ENCODE measurements at places on chromosomes 1 and 21. TPM values are rescaled to one million over a fixed set of nuclear protein-coding genes. Genes with fewer than 3 reads are reported as not detected.

Gene CD1E
- not detected for total RNA-seq

Gene CCDC30
- total RNA-seq, result 1.3 TPM

Gene SLC2A5
- total RNA-seq, result 0.83 TPM

Gene COP1
- total RNA-seq, result 43.1 TPM

Gene NCF2
- total RNA-seq, result 2.6 TPM

Gene C1QB
- not detected for total RNA-seq

Gene COL9A2
- total RNA-seq, result 2.1 TPM

Gene RPE65
- total RNA-seq, result not detected

- no peak overlapping the region for H3K27ac ChIP-seq
- H3K36me3 ChIP-seq, result no peaks in the 10 kb centered on the region
- DNase-seq, result no peak
- no peaks in the 10 kb centered on the region for H3K27me3 ChIP-seq
- H3K4me3 ChIP-seq, result no peak overlapping the region
Measured at GRCh38 chr1:185271921-185272320, 45.1 kb downstream of the IVNS1ABP start.

- DNase-seq, result no peak
- H3K27ac ChIP-seq, result no peak overlapping the region
- H3K27me3 ChIP-seq, result no peaks in the 10 kb centered on the region
- no peaks in the 10 kb centered on the region for H3K4me1 ChIP-seq
Measured at GRCh38 chr1:91217911-91218310, 186.7 kb downstream of the HFM1 start.

- peaks cover 4% of the 10 kb centered on the region for H3K4me1 ChIP-seq
- H3K27ac ChIP-seq, result peak overlapping the region; percentile 63
- no peaks in the 10 kb centered on the region for H3K27me3 ChIP-seq
- H3K36me3 ChIP-seq, result no peaks in the 10 kb centered on the region
- H3K4me3 ChIP-seq, result peak overlapping the region; percentile 74
- DNase-seq, result peak; percentile 68
Measured at GRCh38 chr1:236063919-236064673, 794 bp downstream of the NID1 start.

DNA sequence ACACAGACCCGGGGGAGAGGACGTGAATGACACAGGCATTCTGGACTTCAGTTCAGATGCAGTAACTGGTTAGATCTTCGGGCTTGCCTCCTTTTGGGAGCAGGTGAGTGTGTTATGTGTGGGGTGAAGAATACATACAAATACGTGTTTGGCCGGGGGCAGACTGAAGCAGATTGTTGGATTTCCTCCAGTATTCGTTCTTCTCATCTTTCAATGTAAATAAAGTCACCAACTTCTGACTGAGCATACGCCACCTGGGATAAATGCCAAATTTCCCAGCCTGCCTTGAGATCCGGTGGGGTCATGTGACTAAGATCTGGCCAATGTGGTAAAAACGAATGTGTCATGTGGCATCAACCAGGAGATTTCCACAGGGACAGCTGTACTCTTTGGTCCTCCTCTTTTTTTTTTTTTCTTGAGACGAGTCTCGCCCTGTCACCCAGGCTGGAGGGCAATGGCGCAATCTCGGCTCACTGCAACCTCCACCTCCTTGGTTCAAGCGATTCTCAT lies 189.8 kb downstream of the RGS7 start:
- H3K4me1 ChIP-seq, result no peaks in the 10 kb centered on the region
- no peaks in the 10 kb centered on the region for H3K27me3 ChIP-seq
- H3K4me3 ChIP-seq, result no peak overlapping the region
- no peaks in the 10 kb centered on the region for H3K36me3 ChIP-seq
- no peak overlapping the region for H3K27ac ChIP-seq
- DNase-seq, result no peak

DNA sequence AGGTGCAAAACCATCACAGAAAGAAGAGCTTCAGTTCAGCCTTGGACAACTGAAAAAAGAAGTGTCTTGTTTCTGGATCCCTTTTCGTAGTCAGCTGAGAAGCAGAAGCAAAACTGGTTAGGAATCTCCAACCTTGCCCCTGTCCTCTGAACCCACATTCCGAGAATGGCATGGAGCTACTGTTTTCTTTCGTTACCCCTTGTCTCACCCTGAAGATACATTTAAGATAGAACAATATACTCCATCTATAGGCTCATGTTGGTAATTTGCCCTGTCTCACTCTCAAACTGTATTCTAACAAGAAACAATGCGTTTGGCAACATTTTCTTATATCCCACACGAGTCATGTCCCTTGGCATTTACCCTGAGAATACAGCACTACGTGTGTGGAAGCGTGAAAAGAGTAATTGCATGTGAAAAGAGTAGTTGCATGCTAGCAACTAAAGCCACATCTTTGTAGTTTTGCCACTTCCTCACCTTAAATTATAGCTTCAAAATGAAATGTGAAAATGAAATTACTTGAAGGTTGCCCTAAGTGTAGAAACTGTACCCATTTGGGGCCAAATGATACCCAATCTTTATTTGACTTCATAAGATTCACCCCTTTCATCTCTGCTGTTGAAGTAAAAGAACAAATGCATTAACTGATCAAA lies 5.3 kb downstream of the SLAMF7 start:
- H3K4me1 ChIP-seq, result no peaks in the 10 kb centered on the region
- no peaks in the 10 kb centered on the region for H3K27me3 ChIP-seq
- DNase-seq, result no peak
- no peak overlapping the region for H3K27ac ChIP-seq
- no peak overlapping the region for H3K4me3 ChIP-seq

- H3K27me3 ChIP-seq, result no peaks in the 10 kb centered on the region
- no peak overlapping the region for H3K27ac ChIP-seq
- peak; percentile 48 for DNase-seq
- no peaks in the 10 kb centered on the region for H3K36me3 ChIP-seq
- no peak overlapping the region for H3K4me3 ChIP-seq
- H3K4me1 ChIP-seq, result peaks cover 6% of the 10 kb centered on the region
Measured at GRCh38 chr1:246317332-246318035, 189.6 kb downstream of the SMYD3 start.

DNA sequence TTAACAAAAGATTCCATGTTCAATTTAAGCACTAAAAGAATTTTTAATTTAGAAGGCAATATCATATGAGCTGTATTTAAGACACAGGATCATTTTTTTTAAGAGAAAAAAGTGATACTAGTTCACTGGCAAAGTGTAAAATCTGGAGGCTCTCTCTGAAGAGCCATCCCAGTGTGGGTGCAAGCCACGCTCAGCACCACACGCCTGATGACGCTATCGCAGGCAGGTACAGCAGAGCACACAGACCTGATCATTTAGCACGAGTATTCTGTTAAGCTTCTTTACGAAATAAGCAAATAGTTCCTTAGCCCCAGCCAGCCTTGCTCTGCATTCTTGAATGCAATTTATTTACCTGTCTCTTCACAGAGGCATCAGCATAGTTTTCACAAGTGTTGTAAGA lies 198.6 kb downstream of the SIPA1L2 start:
- DNase-seq, result no peak
- H3K4me1 ChIP-seq, result no peaks in the 10 kb centered on the region
- H3K27me3 ChIP-seq, result no peaks in the 10 kb centered on the region

- H3K4me3 ChIP-seq, result no peak overlapping the region
- no peak overlapping the region for H3K27ac ChIP-seq
- peak; percentile 83 for DNase-seq
- H3K36me3 ChIP-seq, result no peaks in the 10 kb centered on the region
Measured at GRCh38 chr1:202599669-202600431, 110.4 kb downstream of the SYT2 start.

- no peak overlapping the region for H3K4me3 ChIP-seq
- no peak for DNase-seq
- H3K4me1 ChIP-seq, result no peaks in the 10 kb centered on the region
- no peak overlapping the region for H3K27ac ChIP-seq
- no peaks in the 10 kb centered on the region for H3K36me3 ChIP-seq
Measured at GRCh38 chr21:31838586-31839355, 34.0 kb upstream of the HUNK start.

- H3K4me1 ChIP-seq, result peaks cover 2% of the 10 kb centered on the region
- no peaks in the 10 kb centered on the region for H3K27me3 ChIP-seq
- H3K4me3 ChIP-seq, result no peak overlapping the region
- no peaks in the 10 kb centered on the region for H3K36me3 ChIP-seq
- no peak for DNase-seq
Measured at GRCh38 chr21:38851101-38851500, 45.4 kb downstream of the ETS2 start.

- H3K4me3 ChIP-seq, result no peak overlapping the region
- H3K27me3 ChIP-seq, result peaks cover 6% of the 10 kb centered on the region
- no peak for DNase-seq
Measured at GRCh38 chr1:167669209-167670124, 39.4 kb downstream of the RCSD1 start.

- H3K4me3 ChIP-seq, result no peak overlapping the region
- peaks cover 3% of the 10 kb centered on the region for H3K4me1 ChIP-seq
- peaks cover 20% of the 10 kb centered on the region for H3K27me3 ChIP-seq
- no peak for DNase-seq
- no peaks in the 10 kb centered on the region for H3K36me3 ChIP-seq
- H3K27ac ChIP-seq, result no peak overlapping the region
Measured at GRCh38 chr1:10791105-10791951, 5.1 kb downstream of the CASZ1 start.

DNA sequence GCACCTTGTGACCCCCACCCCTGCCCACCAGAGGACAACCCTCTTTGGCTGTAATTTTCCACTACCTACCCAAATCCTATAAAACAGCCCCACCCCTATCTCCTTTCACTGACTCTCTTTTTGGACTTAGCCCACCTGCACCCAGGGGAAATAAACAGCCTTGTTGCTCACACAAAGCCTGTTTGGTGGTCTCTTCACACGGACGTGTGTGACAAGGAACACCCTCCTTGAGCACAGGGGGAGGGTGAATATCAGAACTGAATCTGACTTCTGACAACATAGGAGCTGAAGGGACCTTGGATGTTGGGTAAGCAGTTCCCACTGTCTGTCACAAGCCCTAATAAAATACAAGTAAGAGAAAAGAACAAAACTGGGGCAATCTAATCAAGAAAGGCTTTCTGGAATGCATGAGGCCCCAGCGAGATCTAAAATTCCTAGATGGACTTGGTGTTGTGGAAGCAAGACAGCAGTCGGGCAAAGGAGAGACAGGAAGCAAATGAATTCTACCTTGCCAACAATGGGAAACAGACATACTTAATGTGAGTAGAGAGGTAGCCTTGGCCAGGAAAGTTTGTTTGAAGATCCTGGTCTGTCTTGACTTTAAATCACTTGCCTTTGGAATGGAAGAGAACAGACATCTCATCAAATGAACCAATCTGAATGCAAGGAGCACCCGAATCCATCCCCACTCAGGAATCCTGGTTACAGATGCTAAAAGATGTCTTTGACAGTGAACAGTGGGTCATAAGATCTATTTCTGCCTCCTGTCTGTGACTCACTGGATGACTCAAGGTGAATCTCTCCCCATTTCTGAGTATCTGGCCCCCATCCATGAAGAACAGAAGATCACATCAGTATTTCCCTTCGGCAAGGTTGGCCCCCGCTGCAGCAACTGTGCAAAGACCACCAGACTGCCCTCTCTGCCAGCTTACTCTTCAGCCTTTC lies 53.3 kb downstream of the OLFML3 start:
- no peak overlapping the region for H3K4me3 ChIP-seq
- H3K4me1 ChIP-seq, result no peaks in the 10 kb centered on the region
- H3K27me3 ChIP-seq, result no peaks in the 10 kb centered on the region
- H3K27ac ChIP-seq, result no peak overlapping the region

DNA sequence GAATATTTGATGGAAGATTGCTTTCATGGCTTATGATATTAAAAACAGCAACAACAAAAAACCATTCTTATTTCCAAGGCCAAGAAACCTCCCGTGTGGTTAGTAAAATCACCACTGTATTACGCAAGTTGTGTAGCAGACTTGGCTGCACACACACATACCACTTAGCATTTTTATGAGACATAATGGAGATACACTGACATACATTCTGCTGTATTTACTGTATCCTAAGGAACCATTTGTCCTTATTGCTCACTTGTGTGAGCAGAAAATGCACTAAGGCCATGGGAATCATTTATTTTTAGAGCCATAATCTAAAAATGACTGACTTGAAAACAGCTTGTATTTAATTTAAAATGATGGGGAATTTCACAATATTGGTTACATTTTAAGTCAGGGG lies 584 bp upstream of the C1orf141 start:
- no peaks in the 10 kb centered on the region for H3K36me3 ChIP-seq
- no peak overlapping the region for H3K27ac ChIP-seq
- H3K4me1 ChIP-seq, result no peaks in the 10 kb centered on the region
- peak; percentile 82 for DNase-seq
- no peaks in the 10 kb centered on the region for H3K27me3 ChIP-seq

GRCh38 chr1:89483010-89483756 lies 41.4 kb upstream of the LRRC8B start:
- no peaks in the 10 kb centered on the region for H3K27me3 ChIP-seq
- H3K4me3 ChIP-seq, result no peak overlapping the region
- no peak overlapping the region for H3K27ac ChIP-seq

GRCh38 chr1:4178501-4179113 lies 278.5 kb upstream of the C1orf174 start:
- no peak for DNase-seq
- no peak overlapping the region for H3K27ac ChIP-seq
- no peaks in the 10 kb centered on the region for H3K36me3 ChIP-seq
- H3K4me1 ChIP-seq, result no peaks in the 10 kb centered on the region

DNA sequence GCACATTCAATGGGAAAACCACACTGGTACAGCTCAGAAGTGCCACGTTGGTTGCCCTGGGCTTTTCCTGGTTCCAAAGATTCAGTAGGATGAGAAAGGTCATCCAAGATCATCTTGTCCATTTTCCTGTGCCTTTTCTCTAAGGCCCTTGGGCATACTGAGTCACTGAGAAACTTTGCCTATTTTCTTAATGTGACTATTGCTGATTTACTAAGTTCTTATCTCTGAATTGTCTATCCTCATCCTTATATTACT lies 57.2 kb upstream of the HSD17B7 start:
- H3K36me3 ChIP-seq, result peaks cover 6% of the 10 kb centered on the region
- DNase-seq, result no peak
- H3K27ac ChIP-seq, result no peak overlapping the region
- peaks cover 4% of the 10 kb centered on the region for H3K4me1 ChIP-seq
- H3K4me3 ChIP-seq, result no peak overlapping the region

DNA sequence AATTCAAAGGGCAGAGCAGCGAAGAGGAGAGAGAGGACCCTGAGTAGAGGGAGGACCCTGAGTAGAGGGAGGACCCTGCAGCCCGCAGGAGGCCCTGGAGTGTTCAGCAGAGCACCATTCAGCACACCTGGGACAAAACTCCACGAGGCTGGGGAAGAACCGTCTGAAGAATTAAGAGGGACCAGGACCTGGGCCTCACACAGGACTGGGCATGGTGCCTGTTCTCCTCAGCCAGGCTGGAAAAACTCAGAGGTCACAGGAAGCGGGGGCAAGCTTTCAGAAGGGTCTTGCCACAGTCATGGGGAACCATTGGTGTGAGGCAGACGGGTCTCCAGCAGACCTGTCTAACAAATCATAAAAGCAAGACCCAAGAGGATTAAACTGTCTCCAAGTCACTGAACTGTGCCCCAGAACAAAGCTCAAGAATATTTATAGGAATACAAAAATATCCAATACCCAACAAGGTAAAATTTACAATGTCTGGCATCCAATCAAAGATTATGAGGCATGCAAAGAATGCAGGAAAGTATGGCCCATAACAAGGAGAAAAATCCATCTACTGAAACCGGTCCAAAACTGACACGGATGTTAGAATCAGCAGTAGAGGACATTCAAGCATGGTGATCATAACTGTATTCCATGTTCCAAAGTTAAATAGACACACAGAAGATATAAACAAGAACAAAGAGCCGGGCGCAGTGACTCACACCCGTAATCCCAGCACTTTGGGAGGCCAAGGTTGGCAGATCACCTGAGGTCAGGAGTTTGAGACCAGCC lies 30.6 kb downstream of the MORN1 start:
- no peak overlapping the region for H3K4me3 ChIP-seq
- H3K27me3 ChIP-seq, result no peaks in the 10 kb centered on the region
- peak; percentile 44 for DNase-seq
- H3K36me3 ChIP-seq, result no peaks in the 10 kb centered on the region
- H3K27ac ChIP-seq, result no peak overlapping the region

GRCh38 chr21:14273736-14274538 lies 58.0 kb downstream of the RBM11 start:
- H3K27me3 ChIP-seq, result no peaks in the 10 kb centered on the region
- H3K4me1 ChIP-seq, result no peaks in the 10 kb centered on the region
- no peak overlapping the region for H3K4me3 ChIP-seq
